Fibroblast of skin of back (primary cell): ENCODE measurements at places on chromosomes 1 and 21.

GRCh38 chr1:160806784-160807183 is 10.8 kb downstream of the LY9 start:
- no peak for DNase-seq

DNA sequence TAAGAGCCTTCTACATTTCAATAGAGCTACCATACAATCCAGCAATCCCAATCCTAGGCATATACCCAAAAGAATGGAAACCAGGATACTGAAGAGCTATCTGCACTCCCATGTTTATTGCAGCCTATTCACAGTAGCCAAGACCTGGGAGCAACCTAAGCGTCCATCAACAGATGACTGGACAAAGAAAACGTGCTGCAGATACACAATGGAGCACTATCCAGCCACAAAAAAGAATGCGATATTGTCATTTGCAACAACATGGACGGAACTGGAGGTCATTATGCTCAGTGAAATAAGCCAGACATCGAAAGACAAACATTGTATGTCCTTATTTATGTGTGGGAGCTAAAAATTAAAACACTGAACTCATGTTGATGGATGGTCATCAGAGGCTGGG is 115.3 kb downstream of the HLCS start:
- no peak for DNase-seq

DNA sequence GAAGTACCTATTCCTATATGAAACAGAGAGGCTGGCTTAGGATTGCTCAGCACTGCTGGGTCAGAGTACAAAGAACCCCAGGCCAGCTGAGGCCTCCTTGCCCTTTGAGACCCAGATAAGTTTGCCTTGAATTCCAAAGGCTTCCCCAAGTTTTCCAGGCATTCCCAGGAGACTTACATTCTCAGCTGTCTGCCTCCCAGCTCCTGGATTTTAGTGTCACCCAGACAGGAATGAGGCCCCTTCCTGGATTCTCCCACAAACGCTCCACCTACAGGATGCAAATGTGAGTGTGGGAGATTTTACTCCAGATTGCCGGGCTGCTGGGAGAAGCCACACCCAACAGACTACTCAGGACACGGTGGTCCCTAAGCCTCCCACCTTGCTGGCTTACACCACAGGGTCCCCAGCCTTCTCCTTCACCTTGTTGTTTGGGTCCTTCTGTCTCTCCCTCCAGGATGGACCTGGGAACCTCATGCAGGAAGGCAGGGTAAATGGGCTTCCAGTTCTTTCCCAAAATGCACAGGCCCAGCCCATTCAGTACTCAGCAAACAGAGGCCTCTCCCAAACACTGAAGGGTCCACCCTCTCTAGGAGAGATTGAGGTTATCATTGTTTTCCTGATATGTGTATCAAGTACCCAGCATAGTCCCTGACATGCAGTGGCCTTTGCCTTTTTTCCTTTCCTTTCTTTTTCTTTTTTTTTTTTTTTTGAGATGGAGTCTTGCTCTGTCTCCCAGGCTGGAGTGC is 10.6 kb downstream of the RHBG start:
- peak; percentile 59 for DNase-seq

GRCh38 chr1:146035048-146035423 is 13.5 kb upstream of the HJV start:
- peak; percentile 60 for DNase-seq

DNA sequence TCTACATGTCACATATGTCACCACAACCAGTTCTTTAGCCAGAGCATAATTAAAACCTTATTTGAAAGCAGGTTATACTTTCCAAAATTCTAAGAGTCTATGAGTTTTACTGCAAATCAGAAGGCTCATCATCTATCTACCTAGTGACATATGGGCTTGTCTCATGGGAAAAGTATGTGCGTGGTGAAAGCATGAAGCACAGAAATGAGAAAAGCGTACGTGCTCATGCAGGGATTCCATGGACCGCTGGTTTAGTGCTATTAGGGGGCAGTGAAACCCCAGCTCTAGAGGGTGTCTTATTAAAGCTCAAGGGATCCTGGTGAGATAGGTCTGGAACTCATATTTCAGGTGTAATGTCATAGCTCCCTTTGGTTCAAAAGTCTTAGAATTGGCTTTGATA is 50.2 kb downstream of the FAM163A start:
- no peak for DNase-seq

DNA sequence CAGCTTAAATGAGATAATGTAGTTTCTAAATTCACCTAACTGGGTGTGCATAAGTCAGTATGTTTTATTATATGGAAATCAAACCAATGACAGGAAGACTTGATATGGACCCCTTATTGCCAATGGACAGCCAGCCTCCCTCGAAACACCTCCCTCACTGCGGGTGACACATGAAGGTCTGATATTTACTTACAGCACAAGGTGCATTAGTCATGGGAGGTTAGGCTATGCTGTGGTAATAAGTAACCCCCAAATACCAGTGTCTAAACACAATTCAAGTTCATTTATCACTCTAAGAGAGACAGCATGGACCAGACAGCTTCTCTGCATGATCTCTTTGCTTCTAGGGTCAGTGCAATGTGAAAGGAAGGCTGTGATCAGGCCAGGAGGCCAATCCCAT is 126.0 kb upstream of the KCNJ6 start:
- DNase-seq = no peak

GRCh38 chr1:13543451-13544220 is 29.8 kb upstream of the LRRC38 start:
- DNase-seq = peak; percentile 10

- no peak for DNase-seq
Measured at GRCh38 chr1:242634732-242635131, 110.2 kb upstream of the PLD5 start.

DNA sequence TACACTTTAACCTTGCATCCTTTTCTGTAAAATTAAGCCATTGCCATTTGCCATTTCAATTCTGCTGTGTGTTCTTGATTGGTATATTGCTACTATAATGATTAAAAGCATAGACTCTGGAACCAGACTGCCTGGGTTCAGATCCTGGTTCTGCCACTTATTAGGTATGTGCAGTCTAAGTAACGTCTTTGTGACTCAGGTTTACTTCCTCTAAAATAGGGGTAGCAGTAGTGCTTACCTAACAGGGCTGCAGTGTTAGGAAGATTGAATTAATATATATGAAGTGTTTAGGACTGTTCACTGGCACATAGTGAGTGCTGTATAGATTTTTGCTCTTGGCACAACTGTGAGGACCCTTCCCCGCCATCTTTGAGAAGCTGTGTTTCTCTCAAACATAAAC is 4.4 kb downstream of the CDC42 start:
- DNase-seq = no peak

GRCh38 chr1:112689196-112689841 is 14.9 kb downstream of the MOV10 start:
- no peak for DNase-seq

DNA sequence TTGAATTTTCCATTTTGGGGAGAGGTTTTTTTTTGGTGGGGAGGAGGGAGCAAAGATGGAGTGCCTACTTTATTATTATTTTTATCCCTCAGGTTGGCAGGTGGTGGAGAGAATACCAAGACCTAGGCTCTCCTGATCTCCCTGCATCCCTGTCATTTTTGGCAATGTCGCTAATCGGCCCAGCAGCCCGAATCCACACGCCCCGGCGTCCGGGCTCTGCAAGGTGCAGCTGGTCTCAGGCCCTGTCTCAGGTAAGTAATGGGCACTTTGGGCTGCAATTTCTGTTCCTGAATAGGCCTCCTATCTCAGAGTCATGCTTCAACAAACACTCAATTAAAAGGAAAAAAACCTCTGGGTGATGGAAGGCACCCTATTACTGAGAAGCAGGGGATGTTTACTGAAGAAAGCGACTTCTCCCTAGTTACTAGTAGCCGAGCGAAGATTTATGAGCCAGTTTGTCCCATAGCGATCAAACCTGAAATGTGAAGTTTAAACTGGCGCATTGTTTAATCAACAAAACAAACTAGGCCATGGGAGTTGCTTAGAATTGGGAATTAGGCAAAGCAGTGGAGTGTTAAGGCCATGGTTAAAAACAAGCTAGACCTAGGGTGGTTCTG is 137.8 kb downstream of the RWDD3 start:
- DNase-seq = no peak

DNA sequence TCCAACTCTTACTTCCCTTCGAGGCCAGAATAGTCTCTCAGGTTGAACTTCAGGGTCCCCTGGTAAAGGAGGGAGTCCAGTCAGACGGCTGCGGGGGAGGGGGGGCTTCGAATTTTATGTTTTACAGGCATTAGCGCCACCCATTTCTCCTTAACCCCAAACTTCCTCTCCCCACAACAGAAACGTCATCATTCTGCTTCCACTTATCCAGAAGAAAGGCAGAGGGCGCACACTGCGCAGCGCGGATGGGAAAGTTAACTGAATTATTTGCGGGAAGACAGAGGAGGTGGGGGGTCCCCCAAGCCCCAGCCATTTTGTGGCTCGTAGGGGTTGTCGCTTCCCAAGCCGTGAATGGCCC is 529 bp upstream of the PRMT2 start:
- peak; percentile 90 for DNase-seq

- no peak for DNase-seq
Measured at GRCh38 chr1:72284084-72284347, 1.7 kb upstream of the NEGR1 start.

- DNase-seq = no peak
Measured at GRCh38 chr1:235628316-235629005, 21.1 kb downstream of the GNG4 start.

GRCh38 chr1:11273595-11274234 is 717 bp downstream of the UBIAD1 start:
- no peak for DNase-seq
